ENCODE measurements at places on chromosomes 4 and X. TPM values are rescaled to one million over a fixed set of nuclear protein-coding genes. Genes with fewer than 3 reads are reported as not detected.

GPC3 gene
- 22.7 TPM for total RNA-seq

KLHL13 gene
- total RNA-seq: 3.0 TPM

SLC10A7 gene
- 13.5 TPM for total RNA-seq

SLC7A11 gene
- total RNA-seq: 3.3 TPM

CCKAR gene
- not detected for total RNA-seq

SLC26A1 gene
- total RNA-seq: 1.6 TPM

NUP54 gene
- total RNA-seq: 13.7 TPM

DNA sequence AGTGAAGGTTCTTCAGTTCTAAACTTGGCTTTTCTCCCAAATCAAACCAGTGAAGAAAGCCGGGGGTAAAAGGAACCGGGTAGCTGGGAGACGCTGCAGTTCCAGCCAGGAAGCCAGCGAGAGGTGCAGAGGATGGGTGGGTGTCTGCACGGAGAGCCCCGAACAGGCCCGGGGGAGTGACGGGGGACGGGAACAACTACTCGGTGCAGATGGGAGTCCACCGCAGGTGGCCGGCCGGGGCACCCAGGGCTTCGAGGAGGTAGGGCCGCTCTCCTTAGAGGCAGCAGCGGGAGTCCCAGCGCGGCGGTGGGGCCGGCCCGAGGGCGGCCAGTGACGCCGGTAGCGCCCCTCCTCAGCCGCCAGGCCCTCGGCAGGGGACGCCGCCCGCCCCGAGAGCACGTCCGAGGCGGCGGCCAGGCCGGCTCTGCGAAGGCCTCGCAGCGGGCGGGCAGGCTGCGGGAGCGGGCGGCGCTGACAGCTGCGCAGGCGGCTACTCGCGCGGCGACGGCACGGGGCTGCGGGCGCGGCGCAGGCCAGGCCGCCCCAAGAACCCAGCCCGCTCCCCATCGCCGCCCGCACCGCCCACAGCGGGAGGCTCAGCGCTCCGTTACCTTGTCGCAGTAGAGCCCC, 449 bp downstream of the FBXL5 start:
- peak; percentile 57 for DNase-seq

DNA sequence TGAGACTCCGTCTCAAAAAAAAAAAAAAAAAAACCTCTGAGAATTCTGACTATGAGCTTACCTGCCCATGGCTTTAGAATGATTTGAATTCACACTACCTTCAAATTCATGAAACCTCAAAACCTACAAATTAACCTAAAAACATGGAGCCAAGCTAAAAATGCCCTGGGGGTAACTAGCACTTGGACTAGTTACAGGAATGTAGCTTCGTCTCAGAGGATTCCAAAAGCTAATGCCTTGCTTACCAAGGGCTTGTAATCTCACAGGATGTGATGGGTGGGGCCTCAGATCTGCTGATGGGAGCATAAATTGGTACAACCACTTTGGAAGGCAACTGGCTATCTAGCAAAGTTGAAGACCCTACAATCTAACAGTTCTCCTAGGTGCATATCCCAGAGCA, 79.4 kb upstream of the SPRY1 start:
- no peak for DNase-seq

GRCh38 chr4:140092094-140092851, 61.7 kb downstream of the MAML3 start:
- peak; percentile 30 for DNase-seq

DNA sequence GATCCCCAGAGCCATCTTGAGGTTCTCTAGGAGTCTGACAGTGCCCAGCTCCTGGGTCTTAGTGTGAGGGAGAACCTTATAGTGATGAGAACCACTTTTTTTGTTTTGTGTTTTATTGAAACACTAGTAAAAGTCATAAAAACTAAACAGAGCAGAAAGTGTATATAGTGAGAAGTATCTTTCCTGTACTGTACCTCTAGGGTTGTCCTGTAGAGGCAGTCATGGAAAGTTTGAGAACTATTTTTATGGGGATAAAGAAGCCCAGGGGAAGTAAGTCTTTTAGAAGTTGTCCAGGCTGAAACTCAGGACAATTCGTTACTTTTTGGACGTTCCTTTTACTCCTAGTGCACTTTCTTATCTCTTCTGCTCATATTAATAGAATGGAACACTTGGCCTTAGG, 40.9 kb downstream of the ADH5 start:
- no peak for DNase-seq

- DNase-seq: peak; percentile 22
Observed at GRCh38 chr4:151485541-151486131, 76.7 kb downstream of the FHIP1A start.

DNA sequence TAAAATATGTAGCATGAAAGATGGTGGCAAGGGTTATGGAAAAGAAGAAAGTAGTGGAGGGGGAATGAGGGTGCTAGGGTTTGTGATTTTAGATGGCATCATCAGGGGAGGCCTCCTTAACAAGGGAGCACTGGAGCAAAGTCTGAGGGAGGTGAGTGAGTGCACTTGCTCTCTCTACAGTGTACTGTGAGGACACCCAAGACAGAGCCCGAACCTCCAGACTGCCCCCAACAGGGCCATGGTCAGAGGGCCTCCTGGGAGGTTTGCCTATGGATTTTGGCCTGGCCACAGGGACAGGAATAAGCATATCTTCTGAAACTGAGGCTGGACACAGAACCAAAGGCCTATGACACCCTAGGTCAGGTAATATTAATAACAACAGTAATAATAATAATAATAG, 21.4 kb upstream of the PJA1 start:
- DNase-seq: no peak

DNA sequence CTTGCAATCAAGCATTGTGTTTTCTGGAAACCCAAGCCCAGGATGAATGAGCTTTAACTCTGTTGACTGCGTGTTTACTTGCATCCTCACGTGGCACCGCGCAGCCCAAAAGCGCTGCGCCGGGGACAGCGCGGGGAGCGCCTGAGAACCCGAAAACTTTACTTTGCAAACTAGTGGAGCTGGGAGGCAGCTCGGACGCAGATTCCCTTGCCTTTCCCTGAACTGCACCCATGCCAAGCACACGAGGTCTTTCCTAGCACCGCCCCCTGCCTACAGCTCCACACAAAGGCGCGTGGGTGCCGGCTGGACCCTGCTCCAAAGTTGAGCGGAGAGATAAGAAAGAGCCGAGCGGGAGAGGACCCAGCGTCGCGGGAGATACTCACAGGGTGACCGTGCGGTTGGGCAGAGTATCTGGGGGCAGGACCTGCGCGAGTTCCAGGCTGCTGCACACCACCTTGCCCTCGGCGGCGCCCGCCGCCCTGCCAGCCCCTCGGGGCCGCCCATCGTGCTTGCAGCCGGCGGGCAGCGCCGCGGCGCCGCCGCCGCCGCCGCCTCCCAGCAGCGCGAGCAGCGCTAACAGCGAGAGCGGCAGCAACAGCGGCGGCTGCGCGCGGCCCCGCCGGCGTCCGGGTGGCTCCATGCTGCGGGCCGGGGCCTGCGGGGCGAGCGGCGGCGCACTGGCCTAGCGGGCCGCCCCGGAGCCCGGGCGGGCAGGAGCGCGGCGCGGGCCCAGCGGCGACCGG, 550 bp downstream of the ADGRA3 start:
- DNase-seq: peak; percentile 78

- no peak for DNase-seq
Observed at GRCh38 chrX:31166416-31166815, 94.6 kb upstream of the FTHL17 start.

GRCh38 chr4:2652415-2653160, 103.5 kb downstream of the TNIP2 start:
- DNase-seq: no peak

DNA sequence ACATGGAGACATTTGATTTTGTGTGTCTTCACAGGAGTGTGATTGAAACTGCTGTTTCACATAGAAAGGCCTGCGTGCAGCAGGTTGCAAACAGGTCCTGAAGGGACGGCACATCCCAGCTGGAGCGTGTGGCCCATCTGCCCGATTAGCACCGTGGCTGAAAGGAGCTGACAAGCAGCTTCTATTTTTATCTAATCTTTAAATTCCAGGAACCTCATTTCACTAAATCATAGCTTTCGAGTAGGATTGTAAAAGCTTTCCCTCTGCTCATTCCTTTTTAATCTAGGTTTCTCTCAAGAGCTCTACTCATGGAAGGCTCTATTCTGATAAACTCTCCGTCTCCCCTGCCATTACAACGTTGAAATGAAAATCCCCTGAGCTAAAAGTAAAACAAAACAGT, 106.8 kb downstream of the FSTL5 start:
- no peak for DNase-seq

DNA sequence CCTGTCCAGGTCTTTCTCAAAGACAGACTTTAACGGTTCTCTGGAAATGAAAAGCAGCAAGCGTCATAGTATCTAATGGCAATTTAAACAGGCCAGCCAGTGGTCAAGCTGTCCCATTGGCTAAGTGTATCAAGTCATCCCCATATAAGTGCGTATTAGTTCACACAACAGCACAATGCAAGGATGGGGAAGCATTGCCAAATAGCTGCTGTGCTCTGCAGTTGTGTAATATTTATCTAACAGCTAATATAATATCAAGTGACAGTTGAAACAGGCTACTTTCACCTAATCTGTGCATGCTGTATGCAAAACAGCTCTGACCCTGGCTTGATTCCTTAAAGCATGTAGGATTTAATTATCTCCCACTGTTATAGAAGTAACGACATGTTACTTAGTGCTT, 134.8 kb upstream of the PPARGC1A start:
- no peak for DNase-seq

DNA sequence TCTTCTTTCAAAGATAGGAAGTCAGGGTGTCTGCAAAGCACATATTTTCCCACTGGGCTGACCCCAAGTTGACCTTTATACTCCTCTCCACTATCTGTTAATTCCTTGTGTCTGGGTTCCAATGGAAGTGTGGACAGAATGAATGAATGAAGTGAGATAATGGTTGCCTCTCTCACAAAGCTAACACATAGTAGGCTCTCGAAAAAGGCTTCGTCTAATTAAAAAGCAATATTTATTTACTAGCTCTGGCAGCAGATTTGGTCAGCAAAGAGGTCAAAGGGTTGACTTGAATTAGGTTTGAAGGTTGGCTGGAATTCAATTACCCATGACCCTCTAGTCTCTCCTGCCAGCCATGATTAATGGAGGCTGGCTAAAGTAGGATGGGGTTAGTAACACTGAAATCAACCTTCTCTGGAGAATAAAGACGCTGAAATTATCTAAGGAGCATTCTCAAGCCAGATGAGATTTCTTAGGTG, 280.3 kb upstream of the KLF3 start:
- DNase-seq: no peak

GRCh38 chrX:65750674-65751469, 83.4 kb downstream of the MSN start:
- DNase-seq: no peak

DNA sequence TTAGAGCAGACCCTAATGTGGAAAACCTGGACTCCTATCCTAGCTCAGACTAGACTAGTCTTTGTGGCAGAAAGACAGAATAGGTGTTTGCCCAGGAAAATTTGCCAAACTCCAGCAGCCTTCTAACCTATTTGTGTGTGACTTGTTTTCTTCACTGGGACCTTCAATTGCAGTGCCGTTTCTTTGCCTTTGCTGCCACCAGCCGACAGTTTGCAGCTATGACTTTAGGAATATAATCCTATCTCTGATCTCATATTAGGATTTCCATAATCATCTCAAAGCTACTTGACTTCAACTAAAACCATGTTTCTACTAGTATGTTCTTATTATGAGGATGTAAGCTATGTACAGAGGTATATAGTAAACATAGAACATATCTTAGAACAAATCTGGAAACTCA, 60.2 kb upstream of the PGAM4 start:
- DNase-seq: peak; percentile 31

DNA sequence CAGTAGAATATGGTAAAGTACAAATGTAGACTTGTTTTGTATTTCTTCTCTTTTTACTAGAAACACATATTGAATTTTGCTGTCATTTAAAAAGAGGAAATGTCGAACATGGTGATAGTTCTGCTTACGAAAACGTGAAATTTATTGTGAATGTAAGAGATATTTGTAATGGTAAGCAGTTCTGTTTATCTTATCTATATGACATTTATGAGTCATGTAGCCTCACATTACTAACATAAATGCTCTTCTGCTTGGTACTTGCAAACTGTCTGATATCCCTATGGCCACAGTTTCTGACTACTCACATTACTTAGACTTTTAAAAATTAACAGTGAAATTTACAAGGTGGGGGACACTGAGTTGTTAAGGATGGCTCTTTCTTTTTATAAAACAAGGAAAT, 57.9 kb downstream of the PASD1 start:
- no peak for DNase-seq

- DNase-seq: no peak
Observed at GRCh38 chrX:68498044-68498507, 775 bp upstream of the YIPF6 start.

DNA sequence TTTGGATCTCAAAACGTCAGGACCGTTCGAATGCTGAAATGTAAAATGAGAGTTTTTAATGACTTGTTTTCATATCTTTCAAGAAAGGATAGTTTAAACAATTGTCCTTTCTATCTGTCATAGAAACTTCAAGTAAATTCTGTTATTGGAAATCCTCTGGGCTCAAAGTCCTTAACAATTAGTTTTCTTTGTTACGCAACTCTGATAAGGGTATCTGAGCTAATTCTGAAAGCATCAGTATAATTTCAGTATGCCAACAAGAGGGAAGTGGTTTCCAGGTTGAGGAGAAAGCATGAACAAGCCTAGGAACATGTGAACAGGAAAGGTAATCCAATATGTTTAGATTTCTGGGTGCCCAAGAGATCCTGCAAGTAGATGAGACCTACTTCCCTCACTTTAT, 22.0 kb downstream of the ADH7 start:
- no peak for DNase-seq

- no peak for DNase-seq
Observed at GRCh38 chrX:119721926-119722325, 29.0 kb upstream of the SEPTIN6 start.

GRCh38 chrX:129697204-129697829, 41.5 kb upstream of the XPNPEP2 start:
- DNase-seq: no peak

GRCh38 chr4:142818031-142818430, 28.1 kb downstream of the INPP4B start:
- no peak for DNase-seq

GRCh38 chrX:135536877-135537276, 16.4 kb downstream of the INTS6L start:
- DNase-seq: no peak

DNA sequence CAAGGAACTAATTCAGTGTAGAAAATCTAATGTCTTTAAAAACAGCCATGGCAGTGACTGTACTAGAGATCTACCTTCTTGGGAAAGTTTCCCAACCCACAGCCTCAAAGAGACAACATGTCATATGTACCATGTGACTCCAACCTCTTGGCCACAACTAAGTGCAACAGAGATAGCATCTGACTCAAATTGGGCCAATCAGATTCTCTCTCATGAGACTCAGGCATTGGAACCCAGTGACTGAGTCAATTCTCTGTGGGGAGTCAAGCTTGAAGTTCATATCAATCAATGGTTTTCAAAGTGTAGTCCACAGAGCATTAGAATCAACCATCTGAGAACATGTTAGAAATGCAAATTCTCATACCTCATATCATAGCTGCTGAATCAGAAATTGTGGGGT, 123.3 kb downstream of the MBNL3 start:
- no peak for DNase-seq

All from body of pancreas (tissue), 4 donors.